ENCODE measurements at places on chromosomes 5 and 9.

- DNase-seq = no peak
Measured at GRCh38 chr9:97132865-97133264, 93.9 kb upstream of the CTSV start.

DNA sequence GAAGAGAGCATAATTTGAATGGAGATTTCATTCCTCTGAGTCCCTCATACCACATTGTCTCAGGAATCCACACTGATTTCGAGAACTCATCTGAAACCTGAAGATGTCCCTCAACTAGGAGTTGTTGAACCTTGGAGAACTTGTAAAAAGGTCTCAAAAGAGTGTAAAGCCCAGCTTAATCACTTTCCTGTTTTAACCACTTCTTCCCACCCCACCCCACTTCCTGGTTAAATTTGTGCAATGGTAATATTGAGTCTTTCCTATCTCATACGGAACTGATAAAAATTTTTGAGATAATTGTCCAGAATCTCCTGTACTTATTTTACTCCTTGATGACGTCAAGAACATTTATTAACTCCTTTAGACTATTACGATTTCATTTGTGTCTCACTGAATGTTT, 240.7 kb downstream of the ARRDC3 start:
- no peak for DNase-seq

- no peak for DNase-seq
Measured at GRCh38 chr5:180640861-180641565, 8.4 kb downstream of the FLT4 start.

GRCh38 chr5:127358284-127358683, 67.7 kb downstream of the MEGF10 start:
- DNase-seq = no peak

- DNase-seq = no peak
Measured at GRCh38 chr9:128059365-128059983, 7.6 kb downstream of the NAIF1 start.

- DNase-seq = no peak
Measured at GRCh38 chr5:173310861-173311785, 17.1 kb downstream of the STC2 start.

- no peak for DNase-seq
Measured at GRCh38 chr5:38469707-38470267, 86.7 kb downstream of the LIFR start.

DNA sequence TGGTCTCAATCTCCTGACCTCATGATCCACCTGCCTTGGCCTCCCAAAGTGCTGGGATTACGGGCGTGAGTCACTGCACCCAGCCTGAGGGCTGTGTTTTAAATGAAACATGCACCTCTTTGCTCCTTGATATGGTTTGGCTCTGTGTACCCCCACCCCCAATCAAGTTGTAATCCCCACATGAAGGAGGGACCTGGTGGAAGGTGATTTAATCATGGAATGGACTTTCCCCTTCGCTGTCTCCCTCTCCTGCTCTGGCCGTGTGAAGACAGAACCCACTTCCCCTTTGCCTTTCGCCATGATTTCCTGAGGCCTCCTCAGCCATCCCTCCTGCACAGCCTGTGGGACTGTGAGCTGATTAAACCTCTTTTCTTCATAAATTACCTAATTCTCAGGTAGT, 12.5 kb upstream of the NOTCH1 start:
- no peak for DNase-seq

DNA sequence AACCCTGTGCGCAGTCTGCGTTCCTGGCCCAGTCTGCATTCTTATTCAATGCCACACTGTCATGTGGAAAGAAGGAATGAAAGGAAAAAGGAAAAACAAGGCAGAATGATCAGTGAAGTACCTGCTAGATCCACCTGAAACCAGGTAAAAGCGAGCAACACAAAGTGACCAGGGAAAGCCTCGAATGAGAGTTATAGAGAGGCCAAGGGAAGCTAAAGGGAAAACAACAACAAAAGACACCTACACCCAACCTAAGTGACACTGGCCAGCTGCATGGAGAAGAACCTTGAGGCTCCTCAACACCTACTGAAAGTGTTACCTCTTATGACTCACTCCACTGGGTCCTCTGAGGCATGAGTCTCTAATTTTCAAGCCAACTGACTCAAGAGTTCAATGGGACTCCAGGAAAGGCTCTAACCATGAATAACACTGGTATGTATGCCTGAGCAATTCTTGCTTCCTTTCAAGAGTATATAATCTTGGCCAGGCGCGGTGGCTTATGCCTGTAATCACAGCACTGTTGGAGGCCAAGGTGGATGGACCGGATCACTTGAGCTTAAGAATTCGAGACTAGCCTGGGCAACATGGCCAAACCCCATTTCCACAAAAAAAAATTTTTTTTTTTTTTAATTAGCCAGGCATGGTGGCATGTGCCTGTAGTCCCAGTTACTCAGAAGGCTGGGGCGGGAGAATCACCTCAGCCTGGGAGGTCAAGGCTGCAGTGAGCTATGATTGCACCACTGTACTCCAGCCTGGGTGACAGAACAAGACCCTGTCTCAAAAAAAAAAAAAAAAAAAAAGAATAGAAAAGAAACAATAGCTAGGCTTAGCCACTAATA, 29.0 kb downstream of the MTMR12 start:
- no peak for DNase-seq

- DNase-seq = no peak
Measured at GRCh38 chr9:3971391-3972082, 328.3 kb downstream of the GLIS3 start.

GRCh38 chr5:76224898-76225297, 141.7 kb downstream of the SV2C start:
- DNase-seq = no peak

DNA sequence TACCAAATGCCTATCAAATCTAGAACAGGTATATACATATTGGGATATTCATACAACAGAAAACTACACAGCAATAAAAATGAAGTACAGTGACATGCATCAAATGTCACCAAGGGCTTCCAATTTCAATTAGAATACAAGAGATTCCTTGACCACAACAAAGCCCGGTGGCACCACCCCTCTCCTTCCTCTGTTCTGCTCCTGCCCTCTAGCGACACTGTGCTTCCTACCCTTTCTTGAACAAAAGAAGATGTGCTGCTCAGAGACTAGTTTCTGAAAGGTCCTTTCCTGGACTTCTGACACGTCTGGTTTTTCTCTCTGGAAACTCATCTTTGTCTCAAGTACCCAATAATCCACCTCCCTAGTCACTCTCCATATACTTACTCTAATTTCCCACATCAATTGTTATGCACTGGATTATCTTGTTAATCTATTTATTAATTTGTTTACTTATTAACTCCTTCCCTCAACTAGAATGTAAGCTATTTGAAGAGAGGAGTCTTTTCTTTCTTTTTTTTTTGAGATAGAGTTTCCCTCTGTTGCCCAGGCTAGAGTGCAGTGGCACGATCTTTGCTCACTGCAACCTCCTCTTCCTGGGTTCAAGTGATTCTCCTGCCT, 70.4 kb upstream of the CTSV start:
- no peak for DNase-seq

DNA sequence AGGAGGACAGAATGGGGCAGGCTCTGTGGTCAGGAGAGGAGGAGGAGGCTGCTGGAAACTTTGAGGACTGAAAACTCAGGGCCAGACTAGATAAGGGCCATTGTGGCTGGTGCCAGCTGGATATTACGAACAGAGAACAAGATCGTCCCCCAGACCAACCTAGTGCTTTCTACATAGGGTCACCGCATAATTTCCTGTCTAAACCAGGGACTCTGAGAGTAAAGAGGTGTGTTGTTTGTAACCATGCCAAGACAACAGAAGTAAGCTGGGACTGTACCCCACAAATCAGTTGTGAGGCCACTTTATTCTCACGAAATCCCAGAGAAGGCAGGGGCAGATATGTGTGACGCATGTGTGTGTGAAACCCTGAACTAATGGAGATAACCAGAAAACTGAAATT, 20.3 kb upstream of the GFPT2 start:
- DNase-seq = no peak

GRCh38 chr5:36696059-36696673, 89.8 kb downstream of the SLC1A3 start:
- no peak for DNase-seq

- no peak for DNase-seq
Measured at GRCh38 chr5:137453483-137454080, 45.5 kb downstream of the SPOCK1 start.

Measured in T-helper 22 cell (primary cell).